Panc1 (cell line): ENCODE measurements at places on chromosomes 3 and 15.
A peak's percentile ranks its signal among the peaks of the same experiment; 100 is the strongest.

DNA sequence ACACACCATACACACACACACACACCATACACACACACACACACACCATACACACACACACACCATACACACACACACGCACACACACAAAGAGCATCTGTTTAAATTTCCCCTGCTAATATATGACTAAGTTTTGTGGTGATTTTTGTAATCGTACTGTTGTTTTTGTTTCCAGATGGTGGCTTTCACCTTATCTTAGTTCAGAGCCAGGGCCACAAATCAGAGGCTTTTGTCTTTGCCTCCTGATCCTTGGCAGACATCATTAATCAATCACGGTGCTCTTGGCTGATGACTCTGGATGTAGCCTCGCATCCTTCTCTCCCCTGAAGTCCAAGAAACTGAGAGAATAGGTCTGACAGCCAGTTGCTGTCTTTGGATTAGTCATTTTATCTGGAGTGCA lies 52.1 kb downstream of the EDEM1 start:
- no peak for DNase-seq

GRCh38 chr15:87287156-87287555 lies 969.4 kb downstream of the NTRK3 start:
- DNase-seq, result no peak

GRCh38 chr3:20185331-20185678 lies 701 bp downstream of the SGO1 start:
- no peak for DNase-seq

GRCh38 chr3:17431004-17431403 lies 311.4 kb downstream of the TBC1D5 start:
- DNase-seq, result peak; percentile 7

DNA sequence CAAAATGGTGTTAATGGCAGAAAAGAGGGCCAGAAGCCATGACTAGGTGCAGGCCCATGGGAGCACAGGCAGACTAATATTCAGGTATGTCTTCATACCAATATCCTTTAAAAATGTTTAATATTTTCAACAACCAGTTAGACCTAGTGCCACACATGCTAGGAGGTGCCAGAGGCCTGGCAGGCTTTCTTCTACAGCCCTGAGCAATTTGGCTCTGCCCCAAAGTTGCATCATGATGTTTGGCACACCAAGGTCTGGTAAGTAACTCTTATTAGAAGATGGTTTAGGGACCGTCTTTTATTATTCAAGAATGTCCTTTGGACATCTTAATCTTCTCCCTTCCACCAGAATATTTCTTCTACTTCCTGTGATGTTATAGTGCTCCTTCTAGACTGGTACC lies 34.8 kb downstream of the MITF start:
- no peak for DNase-seq

DNA sequence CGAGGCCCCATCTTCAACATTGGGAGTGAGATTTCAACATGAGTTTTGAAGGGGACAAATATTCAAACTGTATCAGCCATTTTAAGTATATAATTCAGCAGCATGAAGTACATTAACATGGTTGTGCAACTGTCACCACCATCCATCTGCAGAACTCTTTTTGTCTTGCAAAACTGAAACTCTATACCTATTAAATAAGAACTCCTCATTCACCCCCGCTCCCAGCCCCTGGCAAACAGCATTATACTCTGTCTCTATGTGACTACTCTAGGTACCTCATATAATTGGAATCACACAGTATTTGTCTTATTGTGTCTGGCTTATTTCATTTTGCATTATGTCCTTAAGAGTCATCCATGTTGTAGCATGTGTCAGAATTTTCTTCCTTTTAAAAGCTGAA lies 110.1 kb downstream of the MAP2K5 start:
- no peak for DNase-seq

DNA sequence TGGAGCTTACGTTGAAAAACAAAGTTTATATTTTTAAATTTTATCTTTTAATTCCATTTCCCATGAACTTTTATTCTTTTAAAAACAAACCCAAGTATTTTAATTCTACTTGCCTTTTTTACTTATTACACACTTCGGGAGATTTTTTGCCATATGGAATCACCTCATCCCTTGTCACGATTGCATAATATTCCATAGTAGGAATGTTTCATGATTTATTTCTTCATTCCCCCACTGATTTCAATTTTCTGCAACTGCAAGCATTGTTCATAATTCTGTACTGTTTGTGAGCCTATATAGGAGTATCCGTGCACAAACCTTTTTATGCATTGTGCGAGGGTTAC lies 574 bp upstream of the SLC25A36 start:
- DNase-seq, result no peak

DNA sequence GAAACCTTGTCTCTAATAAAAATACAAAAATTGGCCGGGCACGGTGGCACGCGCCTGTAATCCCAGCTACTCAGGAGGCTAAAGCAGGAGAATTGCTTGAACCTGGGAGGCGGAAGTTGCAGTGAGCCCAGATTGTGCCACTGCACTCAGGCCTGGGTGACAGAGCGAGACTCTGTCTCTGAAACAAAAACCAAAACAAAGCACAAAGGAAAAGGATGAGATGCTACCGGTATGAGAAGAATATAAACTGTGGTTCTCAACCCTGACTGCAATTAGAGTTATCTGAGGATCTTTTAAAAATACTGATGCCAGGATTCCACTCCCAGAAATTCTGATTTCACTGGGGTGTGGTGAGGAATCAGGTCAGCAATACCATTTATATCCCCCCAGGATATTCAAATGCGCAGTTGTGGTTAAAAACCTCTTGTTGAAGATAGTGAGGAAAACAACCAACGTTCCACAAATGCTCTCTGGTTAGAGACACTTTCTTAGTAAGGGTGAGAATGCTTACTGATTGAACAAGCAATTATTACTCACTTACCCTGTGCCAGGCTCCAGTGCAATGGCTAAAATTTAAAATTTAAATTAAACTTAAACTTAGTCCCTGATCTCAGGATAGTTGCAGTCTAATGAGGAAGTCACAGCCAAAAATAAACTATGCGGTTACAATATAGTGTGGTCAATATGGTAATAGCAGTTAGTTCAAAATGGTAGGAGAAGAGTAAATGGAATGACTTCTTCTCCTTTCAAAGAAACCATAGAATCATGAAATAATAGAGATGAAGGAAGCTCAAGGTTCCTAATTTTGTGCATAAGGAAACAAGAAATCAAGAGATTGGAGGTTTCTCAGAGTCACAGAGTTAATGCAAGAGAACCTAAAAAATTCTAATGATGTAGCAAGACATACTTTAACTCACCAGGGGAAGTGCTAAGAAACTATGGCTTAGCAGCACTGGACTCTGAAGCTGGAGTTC lies 109.5 kb downstream of the SSR3 start:
- no peak for DNase-seq

- DNase-seq, result no peak
Observed at GRCh38 chr15:38587214-38587613, 22.6 kb upstream of the RASGRP1 start.

DNA sequence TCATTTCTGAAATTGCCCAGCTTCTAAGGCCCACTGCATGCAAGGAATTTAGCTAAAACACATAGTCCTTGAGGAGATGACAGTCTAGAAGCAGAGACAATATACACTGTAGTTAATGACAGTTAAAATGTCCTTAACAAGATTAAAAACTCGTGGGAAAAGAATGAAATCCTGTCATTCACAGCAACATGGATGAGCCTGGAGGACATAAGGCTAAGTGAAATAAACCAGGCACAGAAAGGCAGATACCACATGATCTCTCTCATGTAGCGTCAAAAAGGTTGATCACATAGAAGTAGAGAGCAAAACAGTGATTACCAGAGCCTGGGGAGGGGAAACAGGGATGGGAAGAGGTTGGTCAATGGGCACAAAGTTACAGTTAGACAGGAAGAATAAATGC lies 36.3 kb upstream of the GOLGA8J start:
- DNase-seq, result no peak

DNA sequence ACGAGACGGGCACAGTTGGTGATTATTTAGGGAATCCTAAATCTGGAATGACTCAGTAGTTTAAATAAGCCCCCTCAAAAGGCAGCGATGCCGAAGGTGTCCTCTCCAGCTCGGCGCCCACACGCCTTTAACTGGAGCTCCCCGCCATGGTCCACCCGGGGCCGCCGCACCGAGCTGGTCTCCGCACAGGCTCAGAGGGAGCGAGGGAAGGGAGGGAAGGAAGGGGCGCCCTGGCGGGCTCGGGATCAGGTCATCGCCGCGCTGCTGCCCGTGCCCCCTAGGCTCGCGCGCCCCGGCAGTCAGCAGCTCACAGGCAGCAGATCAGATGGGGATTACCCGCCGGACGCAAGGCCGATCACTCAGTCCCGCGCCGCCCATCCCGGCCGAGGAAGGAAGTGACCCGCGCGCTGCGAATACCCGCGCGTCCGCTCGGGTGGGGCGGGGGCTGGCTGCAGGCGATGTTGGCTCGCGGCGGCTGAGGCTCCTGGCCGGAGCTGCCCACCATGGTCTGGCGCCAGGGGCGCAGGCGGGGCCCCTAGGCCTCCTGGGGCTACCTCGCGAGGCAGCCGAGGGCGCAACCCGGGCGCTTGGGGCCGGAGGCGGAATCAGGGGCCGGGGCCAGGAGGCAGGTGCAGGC lies 318.0 kb downstream of the FGF12 start:
- DNase-seq, result no peak

- DNase-seq, result no peak
Observed at GRCh38 chr3:43581343-43581742, 40.5 kb downstream of the ANO10 start.

DNA sequence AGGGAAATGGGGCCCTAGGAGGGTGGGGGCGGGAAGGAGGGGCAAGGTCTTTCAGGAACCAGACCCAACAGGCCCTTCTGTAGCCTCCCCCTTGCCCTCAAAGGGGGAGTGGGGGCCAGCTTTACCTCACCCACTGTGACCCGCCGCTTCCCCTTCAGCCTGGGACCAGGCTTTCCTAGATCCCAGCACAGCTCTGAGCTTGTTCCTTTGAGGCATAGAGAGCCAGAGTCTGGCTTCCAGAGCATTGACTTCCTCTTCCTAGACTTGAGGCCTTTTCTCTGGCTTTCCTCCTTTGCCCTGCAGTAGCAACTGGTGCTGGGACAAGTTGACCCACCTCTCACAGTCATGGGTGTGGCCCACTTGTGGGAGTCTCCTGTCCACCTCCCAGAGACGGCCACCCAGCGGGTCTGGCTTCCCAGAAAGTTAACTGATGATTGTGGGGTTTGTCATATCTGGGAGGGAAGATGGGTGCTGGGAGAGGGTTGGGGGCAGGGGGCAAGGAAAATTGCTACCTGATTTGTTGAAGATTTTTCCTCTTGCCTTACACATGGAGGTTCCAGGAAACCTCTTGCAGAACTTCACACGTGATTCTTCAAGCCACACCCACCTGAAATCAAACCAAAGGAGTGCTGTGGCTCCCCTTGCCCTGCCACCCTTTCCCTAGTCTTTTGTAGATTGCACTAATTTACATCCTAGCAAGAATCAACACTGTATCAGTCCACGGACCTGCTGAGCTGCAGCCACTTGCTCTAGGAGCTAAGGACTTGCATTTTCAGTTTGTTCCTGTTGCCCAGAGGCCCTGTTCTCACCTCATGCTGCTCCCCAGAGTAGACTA lies 4.1 kb upstream of the CHST14 start:
- no peak for DNase-seq

GRCh38 chr3:77079988-77080610 lies 40.2 kb downstream of the ROBO2 start:
- no peak for DNase-seq

- no peak for DNase-seq
Observed at GRCh38 chr3:103410231-103410630, 975.4 kb downstream of the ZPLD1 start.

- DNase-seq, result no peak
Observed at GRCh38 chr3:138829886-138830510, 4.7 kb downstream of the PIK3CB start.

- no peak for DNase-seq
Observed at GRCh38 chr3:195013411-195014361, 257.3 kb downstream of the XXYLT1 start.

DNA sequence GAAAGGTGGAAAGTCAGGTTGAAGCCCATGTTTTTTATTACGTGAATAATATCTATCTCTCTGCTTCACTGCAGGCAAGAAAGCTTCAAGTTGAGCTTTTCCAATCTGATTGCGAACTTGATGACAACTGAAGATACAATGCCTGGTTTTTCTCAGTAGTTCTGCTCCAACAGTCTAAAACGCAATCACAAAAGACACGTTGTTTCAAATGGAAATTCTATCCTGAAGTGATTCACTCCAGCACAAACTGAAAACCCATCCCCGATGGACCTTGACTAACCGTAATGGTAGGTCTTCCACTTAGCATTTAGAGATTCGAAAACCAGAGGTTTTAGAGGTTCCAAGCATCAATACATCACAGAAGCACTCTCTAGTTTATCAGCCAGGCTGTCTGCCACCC lies 10.6 kb downstream of the B4GALT4 start:
- DNase-seq, result no peak

- DNase-seq, result no peak
Observed at GRCh38 chr3:168497741-168498140, 402.0 kb upstream of the GOLIM4 start.

- no peak for DNase-seq
Observed at GRCh38 chr3:177388209-177388608, 190.9 kb upstream of the TBL1XR1 start.

DNA sequence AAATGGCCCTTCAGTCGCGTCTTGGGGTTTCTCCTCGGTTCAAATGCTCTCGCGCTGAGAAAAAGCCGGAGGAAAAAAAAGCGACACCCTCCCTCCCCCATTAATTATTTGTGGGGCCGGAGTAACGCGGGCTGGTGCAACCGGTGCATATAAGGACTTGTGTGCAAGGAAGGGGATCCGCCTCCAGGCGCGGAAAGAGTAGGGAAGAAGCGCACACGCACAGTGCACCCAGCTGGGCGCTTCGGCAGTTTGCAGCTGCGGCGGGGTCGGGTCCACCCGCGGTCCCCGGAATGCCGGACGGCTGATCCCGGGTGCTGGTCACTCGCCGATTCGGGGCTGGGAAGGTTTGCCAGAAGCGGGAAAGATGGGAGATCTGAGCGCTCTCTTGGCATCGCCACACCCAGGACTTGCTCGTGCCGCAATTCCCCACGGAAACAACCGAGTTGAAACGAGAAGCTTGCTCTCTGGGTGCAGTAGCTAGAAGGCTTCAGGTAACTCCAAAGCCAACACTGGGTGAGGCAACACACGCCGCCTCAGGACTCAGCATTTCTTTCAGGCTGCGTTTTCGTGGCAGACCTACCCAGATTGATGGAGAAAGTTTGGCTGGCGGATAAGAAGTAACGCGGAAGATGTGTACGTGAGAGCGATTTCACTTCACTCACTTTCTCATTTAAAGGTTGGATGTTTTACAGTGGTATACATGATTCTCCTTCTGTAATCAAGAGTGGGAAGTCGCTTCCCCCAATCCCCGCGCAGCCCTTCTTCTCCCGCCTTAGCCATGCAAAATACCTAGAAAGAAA lies 720 bp upstream of the TNIK start:
- DNase-seq, result no peak

GRCh38 chr3:365268-365667 lies 168.7 kb downstream of the CHL1 start:
- no peak for DNase-seq
